ENCODE measurements at places on chromosomes 4 and X.
A peak's percentile ranks its signal among the peaks of the same experiment; 100 is the strongest.

DNA sequence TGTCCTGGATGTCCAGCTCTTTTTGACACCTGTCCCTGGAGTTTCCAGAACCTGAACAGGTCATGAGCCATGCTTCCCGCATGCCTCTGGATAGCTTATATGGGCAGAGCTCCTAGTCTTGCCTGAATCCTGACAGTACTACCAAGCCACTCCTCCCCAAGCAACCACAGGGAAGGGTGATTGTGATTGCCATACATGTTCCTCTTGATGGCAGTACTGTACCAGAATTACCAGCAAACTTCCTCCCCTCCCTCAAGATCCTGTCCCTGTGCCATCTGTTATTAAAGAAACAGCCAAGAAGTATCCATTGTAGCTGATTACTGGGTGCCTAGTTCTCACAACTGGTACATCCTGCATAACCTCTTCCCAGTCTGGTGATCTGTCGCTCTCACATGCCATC, 264.3 kb upstream of the AGTR2 start:
- DNase-seq, result no peak

GRCh38 chrX:64977830-64978229, 1.6 kb upstream of the ZC4H2 start:
- DNase-seq, result no peak

DNA sequence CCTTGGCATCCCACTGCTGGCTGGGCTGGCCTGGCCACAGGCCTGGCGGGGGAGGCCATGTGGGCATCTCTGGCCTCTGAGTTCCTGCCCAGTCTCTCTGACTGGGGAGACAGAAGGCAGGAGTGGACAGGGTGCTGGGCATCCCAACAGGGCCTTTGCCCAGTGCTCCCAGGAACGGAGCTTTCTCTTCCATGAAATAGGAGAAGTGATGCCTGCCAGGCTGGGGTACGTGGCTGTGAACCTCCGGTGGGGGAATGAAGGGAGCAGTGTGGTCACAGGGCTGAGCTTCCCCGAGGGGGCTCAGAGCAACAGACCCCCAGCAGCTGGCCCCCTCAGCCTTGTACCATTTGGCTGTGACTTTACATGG, 40.4 kb upstream of the HMX1 start:
- no peak for DNase-seq

GRCh38 chr4:54625391-54625790, 32.4 kb upstream of the KIT start:
- no peak for DNase-seq

GRCh38 chr4:155734065-155734464, 24.8 kb upstream of the GUCY1B1 start:
- no peak for DNase-seq

DNA sequence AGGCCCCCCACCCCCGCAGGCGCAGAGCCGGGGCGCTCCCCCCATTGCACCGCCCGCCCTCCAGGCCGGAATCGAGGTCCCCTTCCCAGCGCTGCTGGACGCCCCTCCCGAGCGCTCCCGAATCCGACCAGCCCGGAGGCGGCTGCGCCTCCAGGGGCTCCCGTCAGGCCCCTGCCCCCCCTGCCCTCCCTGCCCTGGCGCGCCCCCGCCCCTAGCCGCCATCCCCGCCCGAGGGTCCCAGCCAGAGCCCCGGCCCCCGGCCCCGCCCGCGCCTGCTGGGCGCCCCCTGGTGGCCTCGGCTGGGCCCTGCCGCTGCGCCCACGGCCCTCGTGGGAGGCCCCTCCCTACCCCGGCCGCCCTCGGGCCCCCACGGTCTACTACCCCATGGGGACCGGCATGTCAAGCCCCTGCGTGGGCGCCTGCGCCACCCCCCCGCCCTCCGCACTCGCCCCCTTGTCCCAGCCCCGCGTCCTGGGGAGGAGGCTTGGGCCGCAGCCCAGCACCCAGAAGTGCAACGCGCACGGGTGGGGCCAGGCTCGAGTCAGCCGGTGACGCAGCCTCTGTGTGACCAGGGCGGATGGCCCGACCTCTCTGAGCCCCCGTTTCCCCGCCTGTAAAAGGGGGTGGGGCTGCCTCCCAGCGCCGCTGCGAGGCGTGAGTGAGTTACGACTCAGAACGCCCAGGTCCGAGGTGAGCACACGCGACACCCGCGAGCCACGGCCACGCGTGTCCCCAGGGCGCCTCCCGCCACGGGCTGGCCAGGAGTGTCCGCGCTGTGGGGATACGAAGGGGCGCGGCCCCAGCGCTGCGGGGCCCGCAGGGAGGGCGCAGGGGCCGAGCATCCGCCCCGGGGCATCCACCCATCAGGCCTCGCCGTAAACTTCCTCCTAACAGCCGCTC, 104.9 kb downstream of the FAM53A start:
- DNase-seq, result peak; percentile 43

DNA sequence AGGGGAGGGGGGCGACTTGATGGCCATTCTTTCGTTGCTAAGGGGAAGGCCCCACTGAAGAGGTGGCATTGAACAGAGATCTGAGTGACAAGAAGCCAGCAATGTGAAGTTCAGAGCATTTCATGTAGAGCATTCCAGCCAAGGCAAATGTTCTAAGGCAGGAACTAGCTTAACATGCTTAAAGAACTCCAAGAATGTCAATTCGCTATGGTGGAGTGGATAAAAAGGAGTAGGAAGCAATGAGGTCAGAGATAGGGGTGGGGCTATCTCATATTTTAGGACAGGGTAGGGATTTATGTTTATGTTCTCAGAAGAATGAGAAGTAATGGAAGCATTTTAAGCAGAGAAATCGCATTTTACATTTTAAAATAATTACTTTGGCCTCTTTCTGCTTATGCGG, 130.9 kb downstream of the TTC29 start:
- DNase-seq, result no peak

DNA sequence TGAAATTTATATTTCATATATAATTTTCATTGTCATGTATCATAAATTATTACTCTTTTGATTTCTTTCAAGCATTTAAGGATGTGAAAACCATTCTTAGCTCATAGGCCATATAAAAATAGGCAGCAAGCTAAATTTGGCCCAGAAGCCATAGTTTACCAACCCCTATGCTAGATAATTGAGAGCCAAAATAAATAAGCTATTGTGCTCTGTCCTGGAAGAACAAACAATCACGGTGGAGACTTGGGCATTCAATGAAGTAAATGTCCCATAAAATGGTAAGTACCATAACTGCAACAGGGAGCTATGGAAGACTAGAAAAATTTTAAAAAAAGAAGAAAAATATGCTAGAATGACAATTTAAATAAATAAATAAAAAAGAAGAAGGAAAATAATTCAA, 60.9 kb upstream of the PACRGL start:
- DNase-seq, result no peak

DNA sequence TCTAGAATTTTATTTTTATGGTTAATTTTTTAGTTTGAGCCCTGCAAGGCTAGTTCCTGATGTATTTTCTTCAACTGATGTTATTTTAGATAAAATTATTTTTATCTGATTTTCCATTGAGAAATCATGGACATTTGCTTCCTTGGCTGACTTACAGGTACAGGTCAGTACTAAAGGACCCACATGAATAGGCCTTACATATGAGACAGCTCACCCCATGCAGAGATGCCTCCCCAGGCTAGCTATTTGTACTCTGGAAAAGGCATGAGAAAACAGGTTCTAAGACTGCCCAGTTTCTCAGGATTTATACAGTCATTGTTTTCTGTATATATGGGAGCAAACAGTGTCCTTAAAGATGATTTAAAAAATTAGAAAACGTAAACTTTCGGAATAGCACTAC, 255.5 kb downstream of the BMPR1B start:
- DNase-seq, result no peak

GRCh38 chr4:1478766-1479355, 72.6 kb upstream of the NKX1-1 start:
- DNase-seq, result no peak

GRCh38 chrX:72475338-72475737, 97.3 kb downstream of the HDAC8 start:
- DNase-seq, result no peak

DNA sequence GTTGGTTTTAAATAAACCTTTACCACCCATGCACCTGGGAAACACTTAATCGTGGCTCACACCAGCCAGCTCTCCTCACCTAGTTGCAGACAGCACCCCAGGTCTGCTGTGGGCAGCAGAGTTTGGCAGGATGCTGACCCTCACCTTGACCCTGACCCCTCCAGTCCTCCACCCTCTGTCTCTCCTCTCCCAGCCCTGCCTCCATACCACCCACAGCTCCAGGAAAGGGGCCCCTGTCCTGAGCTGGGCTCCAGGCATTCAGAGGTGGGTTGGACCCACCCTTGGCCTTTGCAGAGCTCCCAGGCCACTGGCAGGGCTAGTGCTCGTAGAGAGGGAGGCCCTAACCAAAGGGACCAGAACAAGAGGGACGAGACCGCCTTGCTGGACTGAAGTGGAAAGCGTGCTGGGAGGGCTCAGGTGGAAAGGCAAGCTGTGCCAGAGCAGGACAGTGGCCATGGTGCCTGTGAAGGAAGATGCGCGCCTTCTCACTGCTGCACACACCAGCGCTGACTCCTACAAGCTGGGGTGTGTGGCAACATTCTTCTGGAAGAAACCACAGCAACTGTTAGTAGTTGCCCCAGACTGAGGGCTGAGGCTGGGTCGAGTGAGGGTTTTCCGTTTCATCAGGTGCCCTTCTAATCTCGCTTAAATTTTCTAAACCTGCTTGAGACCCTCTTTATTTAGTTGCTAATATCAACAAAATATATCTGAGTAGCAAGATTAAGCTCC, 10.7 kb upstream of the S100P start:
- DNase-seq, result no peak

DNA sequence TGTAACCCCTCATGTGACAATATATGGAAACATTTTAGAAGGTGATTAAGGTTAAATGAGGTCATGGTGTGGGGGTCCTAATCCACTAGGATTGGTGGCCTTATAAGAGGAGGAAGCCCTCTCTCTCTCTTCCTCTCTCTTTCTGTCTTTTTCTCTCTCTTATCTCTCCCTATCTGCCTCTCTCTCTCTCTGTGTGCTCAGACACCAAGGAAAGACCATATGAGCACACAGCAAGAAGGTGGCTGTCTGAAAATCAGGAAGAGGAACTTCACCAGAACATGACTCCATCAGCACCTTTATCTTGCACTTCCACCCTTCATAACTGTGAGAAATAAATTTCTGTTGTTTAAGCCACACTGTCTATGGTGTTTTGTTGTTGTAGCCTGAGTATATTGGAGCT, 1472.2 kb downstream of the PCDH7 start:
- no peak for DNase-seq

- no peak for DNase-seq
Measured at GRCh38 chr4:82230306-82230705, 143.5 kb downstream of the HNRNPD start.

DNA sequence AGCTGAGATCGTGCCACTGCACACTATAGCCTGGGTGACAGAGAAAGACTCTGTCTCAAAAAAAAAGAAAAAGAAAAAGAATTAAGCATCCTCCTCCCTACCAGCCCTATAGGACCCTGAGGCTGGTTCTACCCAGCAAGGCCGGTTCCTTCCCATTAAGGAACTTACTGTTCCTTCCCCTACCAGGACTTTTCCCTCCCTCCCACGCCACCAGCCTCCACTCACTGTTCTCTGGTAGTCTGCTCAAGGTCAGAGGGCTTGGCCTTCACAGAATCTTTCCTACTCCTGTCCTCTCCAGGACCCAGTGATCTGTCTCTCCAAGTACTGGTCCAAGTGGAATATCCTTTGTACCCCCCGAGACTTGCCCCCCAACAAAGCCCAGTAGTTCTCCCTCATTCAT, 1.4 kb downstream of the GRIPAP1 start:
- DNase-seq, result no peak

DNA sequence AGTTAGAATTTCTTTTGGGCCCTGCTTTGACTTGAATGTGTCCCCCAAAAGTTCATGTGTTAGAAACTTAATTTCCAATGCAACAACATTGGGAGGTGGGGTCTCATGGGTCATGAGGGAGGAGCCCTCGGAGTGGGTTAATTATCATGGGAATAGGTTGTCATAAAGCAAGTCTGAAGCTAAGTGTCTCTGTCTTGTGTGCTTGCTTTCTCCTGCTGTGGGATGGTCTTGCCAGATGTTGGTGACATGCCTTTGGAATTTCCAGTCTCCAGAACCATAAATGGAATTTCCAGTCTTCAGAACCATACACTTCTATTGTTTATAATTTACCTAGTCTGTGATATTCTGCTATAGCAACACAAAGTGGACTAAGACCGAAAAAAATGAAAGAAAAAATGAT, 71.6 kb downstream of the RASL11B start:
- DNase-seq, result no peak

DNA sequence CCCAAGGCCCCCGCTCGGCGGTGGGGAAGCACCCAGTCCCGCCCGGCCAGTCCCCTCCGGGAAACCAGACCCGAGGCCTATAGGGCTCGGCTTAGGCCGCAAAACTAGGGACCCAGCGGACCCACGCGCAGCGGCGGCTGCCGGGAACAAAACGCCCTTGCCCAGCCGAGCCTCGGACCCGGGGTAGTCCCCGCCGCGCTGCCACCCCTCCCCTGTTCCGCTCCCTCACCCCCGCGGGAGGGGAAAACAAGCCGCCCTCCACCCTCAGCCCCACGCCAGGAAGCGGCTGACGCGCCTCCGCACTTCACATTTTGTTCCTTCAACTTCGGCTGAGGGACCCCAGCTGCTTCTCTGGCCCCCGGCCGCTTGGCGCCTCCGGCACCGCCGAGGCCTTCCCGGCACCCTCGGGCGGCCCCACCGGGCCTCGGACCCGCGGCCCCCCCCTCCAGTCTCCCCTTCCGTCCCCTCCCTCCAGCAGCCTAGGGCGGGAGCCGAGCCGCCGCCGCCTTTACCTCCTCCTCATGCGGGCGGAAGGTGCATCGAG, 694 bp downstream of the PDS5A start:
- peak; percentile 9 for DNase-seq

GRCh38 chr4:125518281-125518680, 203.5 kb downstream of the FAT4 start:
- no peak for DNase-seq

GRCh38 chr4:70359115-70359661, 1.4 kb upstream of the SMR3A start:
- no peak for DNase-seq

- no peak for DNase-seq
Measured at GRCh38 chr4:5930456-5930855, 37.6 kb upstream of the CRMP1 start.

- DNase-seq, result no peak
Measured at GRCh38 chr4:100984901-100985300, 362.4 kb downstream of the PPP3CA start.
